Fibroblast of the aortic adventitia (primary cell): ENCODE measurements at places on chromosomes 1 and 21. TPM values are rescaled to one million over a fixed set of nuclear protein-coding genes. Genes with fewer than 3 reads are reported as not detected.
A peak's percentile ranks its signal among the peaks of the same experiment; 100 is the strongest.

Gene FCRL6
- total RNA-seq, result not detected in 2 replicates

DNA sequence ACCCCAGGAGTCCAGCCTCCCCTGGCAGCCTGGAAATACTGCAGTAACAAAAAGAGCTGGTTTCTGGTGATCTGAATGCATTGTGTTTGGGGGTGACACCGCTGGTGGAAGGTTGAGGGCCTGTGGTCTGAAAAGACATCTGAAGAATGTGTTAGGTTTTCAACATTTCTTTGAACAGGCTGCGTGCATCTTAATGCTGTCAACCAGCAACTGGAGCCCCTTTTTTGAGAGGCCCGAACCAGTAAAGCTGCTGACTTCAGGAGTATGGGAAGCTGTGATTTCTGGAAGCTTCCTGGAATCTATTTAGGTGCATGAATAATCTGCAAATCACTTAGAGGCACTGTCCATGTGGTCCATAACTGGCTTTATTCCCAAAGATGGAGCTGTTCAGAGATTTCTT, 17.0 kb downstream of the ATP5PO start:
- no peak for DNase-seq

- DNase-seq, result peak; percentile 50
These were observed 8.0 kb downstream of the ELOA start for GRCh38 chr1:23751050-23751814.

DNA sequence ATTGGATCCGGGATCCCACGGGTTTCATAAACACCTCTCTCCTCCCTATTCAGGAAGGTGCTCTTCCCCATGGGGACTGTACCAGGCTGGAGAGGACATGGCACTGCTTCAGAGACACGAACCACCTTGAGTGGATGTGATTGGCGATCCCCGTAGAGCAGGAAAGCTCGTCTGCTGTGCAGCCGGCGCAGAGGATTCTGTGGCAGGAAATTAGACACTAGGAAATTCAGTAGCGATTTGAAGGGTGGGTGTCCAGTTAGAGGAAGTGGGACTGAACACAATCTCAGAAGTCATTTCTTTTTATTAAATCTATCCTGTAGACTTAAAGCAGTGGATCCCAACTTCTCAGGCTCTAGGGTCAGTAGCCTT, 767 bp downstream of the PDIK1L start:
- no peak for DNase-seq
